ENCODE measurements at places on chromosomes 12 and 14.
A peak's percentile ranks its signal among the peaks of the same experiment; 100 is the strongest.

DNA sequence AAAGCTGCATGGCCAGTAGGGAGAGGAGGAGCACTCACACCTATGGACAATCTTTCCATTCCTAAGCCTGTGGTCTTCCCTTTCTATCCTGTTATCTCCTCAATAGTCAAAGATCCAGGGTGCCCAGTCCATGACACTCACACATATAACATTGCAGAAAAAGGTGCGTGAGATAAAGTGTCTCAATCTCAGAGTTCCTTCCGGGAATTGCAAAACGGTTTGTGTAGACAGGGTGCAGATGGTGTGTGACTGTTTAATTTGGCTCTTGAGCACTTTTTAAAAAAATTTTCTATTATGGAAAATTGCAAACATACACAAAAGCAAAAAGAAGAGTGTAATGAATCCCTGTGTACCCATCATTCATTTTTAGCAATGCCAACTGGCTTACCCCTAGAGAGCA lies 1493.6 kb downstream of the AACS start:
- DNase-seq: no peak

- DNase-seq: no peak
Observed at GRCh38 chr14:62939970-62940369, 105.3 kb downstream of the KCNH5 start.

DNA sequence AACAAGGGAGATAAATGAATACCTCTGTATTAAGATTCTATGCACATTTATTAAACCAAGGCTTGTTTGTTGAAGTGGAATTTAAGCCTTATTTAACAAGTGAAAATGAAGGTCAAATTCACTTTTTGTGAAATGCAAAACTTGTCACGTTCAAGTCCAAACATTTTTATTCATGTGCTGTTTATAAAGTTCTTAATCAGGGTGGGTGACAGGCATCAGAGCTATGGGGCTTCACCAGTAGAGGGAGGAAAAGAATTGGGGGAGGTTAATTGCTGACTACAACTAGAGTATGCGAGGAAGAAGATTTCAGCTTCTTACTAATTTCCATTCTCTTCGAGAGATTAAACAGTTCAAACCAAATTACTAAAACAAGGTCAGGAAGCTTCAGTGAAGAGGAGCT lies 9.7 kb downstream of the MOK start:
- no peak for DNase-seq

DNA sequence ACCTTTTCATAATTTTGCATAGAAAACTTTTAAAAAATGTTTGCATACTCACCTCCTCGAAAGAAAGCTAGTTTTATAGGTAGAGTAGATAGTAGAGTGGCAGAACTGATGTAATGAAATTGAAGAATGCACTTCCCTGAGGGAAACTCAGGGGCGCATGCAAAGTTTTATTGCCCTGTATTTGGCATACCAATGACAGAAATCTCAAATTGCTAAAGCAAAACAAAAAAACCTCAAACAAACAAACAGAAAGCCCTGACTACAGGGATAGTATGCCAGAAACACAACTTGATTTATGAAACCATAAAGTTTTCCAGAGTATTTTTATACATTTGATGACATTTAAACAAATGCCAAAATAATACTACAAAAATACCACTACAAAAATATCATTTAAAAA lies 1.8 kb downstream of the RASSF9 start:
- DNase-seq: no peak

DNA sequence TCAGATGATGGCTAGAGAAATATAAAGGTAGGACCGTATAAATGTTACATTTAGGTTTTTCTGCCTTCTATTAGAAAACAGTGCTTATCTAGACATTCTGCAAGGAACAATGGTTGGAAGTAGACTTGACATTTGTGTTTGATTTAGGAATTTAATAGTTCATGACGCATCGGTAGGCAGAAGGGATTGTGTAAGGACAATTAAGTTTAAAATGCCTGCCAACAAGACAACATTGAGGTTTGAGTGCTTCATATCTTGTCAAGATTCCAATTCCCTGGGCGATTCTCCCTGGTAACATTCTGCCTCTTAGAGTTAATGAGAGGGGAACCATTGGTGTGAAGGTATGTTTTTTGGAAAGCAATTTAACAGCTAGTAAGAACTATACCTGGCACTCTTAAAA lies 186.8 kb upstream of the RBM19 start:
- DNase-seq: no peak

- peak; percentile 10 for DNase-seq
Observed at GRCh38 chr12:58176296-58176869, 235.0 kb downstream of the ATP23 start.

- peak; percentile 74 for DNase-seq
Observed at GRCh38 chr14:53217316-53217994, 64.3 kb upstream of the DDHD1 start.

DNA sequence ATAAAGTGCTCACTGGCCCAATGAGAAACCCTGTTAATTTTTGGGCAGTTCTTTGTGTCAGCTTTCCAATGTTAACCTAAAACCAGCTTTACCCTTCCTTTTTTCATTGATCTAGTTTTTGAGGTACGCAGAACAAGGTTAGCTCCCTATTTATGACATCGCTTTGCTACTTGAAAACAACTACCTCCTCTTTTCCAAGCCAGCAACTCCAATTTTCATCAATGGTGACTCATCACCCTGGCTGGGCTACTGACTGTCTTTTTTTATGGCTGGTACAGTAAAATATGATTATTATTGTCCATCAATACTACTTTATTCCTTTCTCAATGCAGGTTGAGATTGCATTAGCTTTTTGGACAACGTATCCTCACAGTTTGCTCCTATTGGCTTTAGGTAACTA lies 22.5 kb upstream of the AKAP6 start:
- DNase-seq: no peak

GRCh38 chr12:62917926-62918325 lies 17.0 kb downstream of the PPM1H start:
- no peak for DNase-seq

DNA sequence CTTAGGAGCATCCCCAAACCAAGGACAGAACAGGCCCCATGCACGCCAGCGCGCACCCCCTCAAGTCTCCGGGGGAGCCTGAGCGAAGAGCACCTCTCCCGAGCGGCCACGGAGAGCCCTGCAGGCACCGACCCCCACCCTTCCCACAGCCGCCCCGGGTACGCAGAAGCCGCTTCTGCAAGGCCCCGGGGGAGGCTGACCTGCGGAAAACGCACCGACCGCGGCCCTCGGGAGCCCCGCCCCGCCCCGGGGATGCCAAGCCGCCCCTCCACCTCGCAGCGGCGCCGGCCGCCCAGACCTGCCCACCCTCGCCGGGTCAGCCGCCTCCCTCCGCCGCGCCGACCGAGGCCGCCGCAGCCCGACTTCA lies 385 bp downstream of the CAPRIN2 start:
- no peak for DNase-seq

DNA sequence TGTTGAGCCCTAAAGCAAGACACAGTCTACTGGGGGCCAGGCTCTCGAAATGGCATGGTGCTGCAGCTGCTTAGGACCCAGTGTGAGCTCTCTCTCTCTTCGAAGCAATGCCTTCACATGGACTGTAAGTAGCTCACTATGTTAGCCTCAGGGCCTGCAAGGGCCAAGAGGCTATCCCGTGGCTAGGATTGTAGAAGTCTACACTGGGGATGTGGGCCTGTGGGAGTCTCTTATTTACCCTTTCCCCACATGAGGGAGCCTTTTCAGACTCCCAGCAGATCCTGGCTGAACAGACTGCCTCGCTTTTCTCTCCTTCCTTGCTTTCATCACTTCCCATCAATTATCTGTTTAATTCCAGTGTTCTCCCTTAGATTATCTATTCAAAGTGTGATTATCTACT lies 101.4 kb downstream of the GPR65 start:
- DNase-seq: no peak

DNA sequence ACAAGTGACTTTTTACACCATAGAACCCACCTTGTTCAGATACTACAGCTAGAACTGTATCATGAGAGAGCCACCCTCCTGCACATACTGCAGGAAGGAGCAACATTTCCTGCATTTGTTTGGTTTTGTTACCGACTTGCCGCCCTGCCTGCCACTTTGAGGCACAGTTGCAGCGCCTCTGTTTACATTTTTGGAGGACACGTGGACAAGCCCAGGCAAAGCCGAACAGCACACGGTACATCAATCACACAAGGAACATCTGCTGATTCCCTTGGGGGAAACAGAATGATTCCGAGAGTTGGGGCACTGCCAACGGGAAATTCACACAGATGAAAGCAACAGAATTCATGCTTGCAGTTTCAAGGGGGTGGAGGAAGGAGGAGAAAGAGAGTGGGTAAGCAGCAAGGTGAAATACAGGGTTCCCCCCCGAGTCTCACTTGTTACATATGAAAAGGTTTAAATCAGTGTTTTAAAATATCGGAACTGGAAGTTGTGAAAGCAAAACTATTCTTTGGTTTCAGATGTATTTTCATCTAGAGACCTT lies 110.7 kb downstream of the BTG1 start:
- DNase-seq: peak; percentile 45

DNA sequence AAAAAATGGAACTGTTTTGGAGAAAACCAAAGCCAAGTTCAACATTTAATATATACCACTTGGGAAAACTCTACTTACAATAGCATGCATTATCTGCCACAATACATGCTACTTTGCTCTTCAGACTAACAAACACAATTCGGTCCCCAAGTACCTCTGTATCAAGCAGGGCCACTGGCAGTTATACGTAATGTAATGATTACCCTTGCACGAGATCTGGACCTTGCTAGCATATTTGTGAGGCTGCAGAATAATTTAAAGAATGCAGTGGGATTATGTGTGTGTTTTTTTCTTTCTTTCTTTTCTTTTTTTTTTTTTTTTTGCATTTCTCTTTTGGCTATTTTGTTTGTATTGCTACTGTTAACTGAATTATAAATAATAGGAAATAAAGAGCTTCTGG lies 22.8 kb upstream of the PYGL start:
- no peak for DNase-seq

GRCh38 chr12:42660968-42661937 lies 71.7 kb upstream of the PRICKLE1 start:
- DNase-seq: no peak

DNA sequence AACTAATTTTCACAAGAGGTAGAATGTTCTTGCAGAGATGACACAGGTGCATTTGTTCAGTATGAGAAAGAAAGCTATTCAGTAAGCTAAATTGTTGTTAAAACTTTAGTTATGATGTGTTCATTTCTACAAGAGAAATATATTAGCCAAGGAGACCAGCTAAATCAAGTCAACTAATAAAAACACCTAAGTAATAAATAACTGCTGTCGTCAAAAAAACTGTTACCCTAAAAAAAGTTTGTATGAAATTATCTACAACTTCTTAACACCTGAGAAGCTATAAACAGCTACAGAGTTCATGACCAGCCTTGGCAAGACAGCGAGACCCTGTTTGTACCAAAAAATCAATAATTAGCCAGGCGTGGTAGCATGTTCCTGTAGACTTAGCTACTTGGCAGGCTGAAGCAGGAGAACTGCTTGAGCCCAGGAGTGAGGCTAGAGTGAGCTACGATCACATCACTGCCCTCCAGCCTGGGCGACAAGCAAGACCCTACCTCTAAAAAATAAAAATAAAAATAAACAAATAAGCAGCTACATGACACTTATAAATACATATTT lies 67.6 kb upstream of the AP4S1 start:
- DNase-seq: no peak

DNA sequence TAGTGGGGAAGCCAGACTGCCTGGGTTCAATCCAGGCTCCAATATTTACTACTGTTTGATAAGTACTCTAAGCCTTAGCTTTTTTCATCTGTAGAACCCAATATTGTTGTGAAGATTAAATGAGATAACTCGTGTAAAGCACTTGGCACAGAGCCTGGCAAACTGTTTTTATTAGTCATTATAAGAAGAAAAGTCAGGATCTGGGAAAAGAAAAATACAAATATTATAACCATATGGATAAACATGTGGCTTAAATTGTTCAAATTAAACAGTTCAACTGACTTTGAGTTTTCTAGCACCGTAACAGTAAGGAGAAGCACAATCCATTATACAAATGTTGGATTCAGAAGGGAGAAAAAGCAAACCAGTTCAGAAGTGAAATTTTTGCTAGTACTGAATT lies 22.0 kb upstream of the CDK17 start:
- DNase-seq: no peak

DNA sequence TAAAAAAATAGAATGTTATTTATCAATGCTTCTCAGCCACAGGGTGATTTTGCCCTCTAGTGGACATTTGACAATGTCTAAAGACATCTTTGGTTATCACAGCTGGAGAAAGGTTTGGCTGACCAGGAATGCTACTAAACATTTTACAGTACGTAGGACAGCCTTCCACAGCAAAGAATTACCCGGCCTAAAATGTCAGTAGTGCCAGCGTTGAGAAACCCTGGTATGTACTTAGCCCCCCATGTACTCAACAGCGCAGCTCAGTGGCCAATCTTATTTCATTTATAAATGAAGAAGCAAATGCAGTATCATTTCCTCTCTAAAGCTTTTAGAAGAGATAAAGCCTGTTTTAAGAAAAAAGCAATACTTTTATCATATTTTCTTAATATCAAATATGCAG lies 5.8 kb downstream of the MARK3 start:
- DNase-seq: peak; percentile 44

- DNase-seq: no peak
Observed at GRCh38 chr12:131091976-131092691, 138.4 kb downstream of the ADGRD1 start.

DNA sequence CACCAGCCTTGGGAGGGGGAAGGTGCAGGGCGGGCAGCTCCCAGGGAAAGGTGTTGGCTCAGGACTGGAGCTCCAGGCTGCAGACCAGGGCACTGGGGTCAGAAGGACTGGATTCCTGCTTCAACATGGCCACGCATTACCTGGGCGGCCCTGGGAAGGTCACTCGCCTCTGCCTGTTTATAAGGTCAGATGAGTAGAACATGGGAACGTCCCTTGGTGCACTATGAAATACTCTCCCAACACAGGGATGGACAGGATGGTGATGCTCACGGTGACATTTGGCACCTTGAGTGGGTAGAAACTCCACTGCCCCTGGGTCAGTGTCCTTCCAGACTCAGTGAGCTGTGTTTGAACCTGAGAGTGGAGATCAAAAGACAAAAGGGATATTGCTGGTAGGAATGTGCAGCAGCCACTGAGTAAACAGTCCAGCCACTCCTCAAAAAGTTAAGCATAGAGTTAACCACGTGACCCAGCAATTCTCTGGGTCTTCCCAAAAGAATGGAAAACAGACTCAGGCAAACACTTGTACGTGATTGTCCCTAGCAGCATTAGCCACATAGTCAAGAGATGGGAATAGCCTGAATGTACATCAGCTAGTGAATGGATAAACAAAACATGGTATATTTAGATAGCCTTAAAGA lies 9.1 kb upstream of the BDKRB2 start:
- no peak for DNase-seq

GRCh38 chr12:131466932-131467331 lies 244.0 kb upstream of the SFSWAP start:
- no peak for DNase-seq

- DNase-seq: no peak
Observed at GRCh38 chr12:42502682-42503081, 86.9 kb downstream of the PRICKLE1 start.

All from stimulated activated CD4-positive, alpha-beta T cell treated with anti-CD3 and anti-CD28 coated beads, Interleukin-4, amount 100 ng/mL, for 24 hours (primary cell).